Stimulated activated CD8-positive, alpha-beta memory T cell treated with anti-CD3 and anti-CD28 coated beads, Interleukin-4, amount 100 ng/mL, for 1 hour (primary cell): ENCODE measurements at places on chromosomes 7 and 10.

- DNase-seq, result no peak
These were observed 293.5 kb upstream of the IGFBP3 start for GRCh38 chr7:46214526-46214925.

DNA sequence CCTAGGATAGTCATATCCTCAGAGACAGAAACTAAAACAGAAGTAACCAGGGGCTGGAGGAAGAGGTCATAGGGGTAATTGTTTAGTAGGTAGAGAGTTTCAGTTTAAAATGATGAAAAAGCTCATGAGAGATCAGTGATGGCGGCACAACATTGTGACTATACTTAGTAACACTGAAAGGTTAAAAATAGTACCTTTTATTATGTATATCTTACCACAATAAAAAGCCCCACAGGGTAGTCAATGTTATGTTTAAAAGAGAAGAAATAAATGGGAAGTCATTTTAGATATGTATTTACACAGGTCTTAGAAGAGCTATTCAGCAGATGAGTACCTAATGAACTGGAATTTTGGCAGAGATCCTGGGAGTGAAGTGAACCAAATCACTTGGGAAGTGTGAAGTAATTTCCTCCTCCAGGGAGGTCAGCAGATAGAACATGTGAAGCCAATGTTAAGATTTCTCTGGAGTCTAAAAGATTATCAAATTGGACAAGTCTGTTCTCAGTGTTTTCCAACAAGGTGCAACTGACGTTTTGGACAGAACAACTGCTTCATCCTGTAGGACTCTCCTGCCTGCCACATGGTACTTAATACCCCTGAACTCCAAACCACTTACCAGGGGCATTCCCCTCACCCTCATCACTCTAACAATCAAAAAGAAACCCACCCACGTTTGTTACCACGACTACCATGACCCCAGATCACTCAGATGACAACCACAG is 6.4 kb downstream of the CDCA7L start:
- DNase-seq, result no peak

- no peak for DNase-seq
These were observed 6.7 kb upstream of the FAM180A start for GRCh38 chr7:135755351-135755753.

GRCh38 chr7:126411821-126412383 is 840.8 kb downstream of the GRM8 start:
- no peak for DNase-seq

DNA sequence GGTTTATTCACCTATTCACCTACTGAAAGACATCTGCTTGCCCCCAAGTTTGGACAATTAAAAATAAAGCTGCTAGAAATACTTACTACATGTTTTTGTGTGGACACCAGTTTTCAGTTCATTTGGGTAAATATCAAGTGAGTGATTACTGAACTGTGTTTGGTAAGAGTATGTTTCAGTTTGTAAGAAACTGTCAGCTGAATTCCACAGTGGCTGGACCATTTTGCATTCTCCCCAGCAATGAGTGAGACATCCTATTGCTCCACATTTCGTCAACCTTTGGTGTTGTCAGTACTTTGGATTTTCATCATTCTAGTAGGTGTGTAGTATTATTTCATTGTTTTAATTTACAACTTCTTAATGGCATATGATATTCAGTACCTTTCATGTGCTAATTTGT is 17.4 kb upstream of the IKZF1 start:
- no peak for DNase-seq

- DNase-seq, result no peak
These were observed 6.7 kb downstream of the PON3 start for GRCh38 chr7:95389516-95389915.

GRCh38 chr10:131207176-131207575 is 104.3 kb downstream of the TCERG1L start:
- no peak for DNase-seq

DNA sequence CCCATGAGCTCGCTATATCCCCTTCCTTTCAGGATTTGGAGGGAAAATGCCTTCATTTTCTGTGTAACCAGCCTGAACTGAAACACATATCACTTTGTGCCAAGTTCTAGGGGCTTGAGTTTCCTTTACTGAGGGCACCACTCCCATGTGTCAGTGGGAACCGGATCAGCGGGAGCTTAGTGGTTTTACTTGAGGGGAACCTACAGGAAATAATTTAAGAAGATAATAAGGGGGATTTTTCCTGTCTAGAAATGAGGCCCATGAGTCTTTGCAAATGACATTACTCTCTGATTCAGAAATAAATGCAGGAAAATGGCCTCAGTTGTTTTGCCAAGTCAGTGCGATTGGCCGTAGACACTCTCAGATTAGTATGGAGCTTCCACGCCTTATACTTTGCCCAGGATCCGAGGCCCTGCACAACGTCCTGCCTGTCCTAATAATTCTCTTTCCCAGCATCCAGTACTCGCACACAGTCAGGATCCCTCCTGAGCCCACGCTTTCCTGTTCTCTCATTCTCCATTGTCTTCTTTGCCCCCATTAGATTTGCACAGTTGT is 86.4 kb upstream of the LYZL1 start:
- no peak for DNase-seq

DNA sequence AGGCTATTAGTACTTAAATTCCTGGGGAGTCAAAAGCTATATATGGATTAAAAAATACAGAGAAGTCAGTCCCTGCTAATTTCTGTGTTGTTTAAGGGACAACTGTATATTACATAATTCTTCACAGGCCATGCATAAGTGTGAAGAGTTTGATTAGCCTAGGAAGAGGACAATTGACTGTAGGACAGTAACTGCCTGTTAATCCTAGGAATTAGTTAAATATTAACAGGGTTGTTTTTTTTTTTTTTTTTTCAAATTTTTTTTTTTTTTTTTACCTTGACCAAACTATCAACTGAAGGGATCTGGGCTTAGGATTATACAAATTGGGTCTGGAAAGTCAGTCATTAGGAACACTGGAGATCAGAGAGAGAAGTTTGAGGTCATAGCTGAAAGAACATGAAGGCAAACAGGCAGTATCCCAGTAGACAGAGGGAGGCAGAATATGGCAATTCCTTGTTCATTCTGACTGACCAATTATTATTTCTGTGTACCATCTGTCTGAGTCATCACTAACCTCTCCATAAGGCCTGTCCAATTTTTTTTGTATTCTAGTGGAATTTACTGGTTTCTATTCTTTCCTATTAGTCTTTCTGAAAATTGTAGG is 1139.2 kb downstream of the SORCS1 start:
- DNase-seq, result no peak

DNA sequence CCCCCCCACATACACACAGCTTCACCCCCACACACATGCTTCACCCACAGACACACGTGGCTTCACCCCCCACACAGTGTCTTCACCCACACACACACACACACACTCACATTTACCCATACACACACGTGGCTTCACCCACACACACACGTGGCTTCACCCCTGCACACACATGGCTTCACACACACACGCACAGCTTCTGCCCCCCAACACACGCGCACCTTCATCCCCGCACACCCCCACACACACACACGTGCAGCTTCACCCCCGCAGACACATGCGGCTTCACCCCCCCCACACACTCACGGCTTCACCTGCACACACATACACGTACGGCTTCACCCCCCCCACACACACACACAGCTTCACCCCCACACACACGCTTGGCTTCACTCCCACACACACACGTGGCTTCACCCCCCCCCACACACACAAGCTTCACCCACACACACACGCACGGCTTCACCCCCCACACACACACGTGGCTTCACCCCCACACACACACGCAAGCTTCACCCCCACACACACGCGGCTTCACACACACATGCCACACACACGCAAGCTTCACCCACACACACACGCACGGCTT is 82.4 kb downstream of the NKX6-2 start:
- no peak for DNase-seq

DNA sequence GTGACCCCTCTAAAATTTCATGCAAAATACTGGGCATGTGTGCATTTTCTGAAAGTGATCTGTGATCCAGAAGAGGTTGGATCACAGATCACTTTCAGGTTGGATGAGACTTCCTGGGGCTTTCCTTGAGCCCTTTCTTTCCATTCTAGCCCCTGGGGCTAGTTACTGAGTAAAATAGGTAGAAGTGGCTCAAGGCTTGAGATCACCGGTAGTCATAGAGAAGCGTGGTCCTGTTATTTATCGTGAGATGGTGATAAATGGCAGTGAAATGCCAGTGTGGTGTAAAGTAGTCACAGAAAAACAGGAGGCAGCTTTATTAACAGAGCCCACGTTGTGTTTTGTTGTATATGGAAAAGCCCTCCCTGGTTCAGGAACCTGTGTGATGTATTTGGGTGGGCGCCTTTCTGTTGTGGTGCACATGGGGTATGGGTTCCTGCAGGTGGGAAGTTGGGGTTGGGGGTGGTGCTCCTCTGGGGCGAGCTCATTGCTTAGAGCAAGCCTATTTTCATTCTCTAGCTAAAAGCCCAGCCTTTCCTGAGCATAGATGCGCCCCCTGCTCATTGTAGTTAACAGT is 34.0 kb upstream of the SH2D4B start:
- DNase-seq, result no peak

GRCh38 chr10:128124813-128125403 is 1.3 kb downstream of the MKI67 start:
- no peak for DNase-seq

DNA sequence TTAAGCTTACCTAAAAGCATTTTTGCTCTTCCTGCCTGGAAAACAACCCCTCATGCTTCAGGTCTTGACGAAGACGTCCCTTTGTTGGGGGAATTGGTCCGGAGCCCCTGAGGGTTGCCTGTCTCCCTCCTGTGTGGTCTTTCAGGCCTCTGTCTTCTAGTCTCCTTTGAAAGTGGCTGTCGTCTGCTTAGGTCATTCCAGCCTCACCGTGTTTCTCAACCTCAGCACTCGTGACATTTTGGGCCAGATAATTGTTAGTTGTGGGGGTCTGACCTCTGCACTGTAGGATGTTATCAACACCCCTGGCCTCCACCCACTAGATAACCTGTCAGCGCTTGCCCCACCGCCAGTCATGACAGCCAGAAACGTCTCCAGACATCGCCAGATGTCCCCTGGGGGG is 219.1 kb downstream of the TCF7L2 start:
- no peak for DNase-seq

GRCh38 chr7:106813705-106814305 is 51.3 kb upstream of the PIK3CG start:
- DNase-seq, result no peak

DNA sequence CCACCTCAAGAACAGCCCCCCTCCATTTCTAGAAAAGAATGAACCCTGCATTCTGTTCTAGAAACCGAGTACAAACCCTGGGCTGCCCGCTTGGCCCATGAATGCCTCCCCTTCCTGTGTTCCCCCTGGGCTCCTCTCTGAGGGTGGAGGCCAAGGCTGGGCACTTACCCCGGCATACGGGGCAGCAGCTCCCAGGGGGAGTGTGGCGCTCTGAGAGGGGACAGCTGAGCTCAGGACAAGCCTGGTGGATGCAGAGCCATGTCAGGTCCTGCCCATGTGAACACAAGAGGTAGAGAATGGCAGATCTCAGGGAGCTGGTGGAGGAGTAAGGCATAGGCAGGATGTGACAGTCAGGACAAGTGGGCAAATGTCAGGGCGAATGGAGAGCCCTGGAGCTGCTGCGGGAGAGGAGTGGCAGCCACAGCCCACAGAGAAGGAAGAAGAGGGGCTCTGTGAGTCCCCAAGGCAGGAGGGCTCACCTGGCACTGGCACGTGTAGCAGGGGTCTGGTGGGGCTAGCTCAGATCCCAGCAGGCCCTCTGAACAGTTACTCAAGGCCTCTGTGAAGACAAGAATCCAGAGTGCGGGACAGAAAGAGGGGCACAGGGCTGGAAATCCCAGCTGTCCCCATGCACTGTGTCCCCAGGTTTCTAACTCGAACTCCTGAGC is 18.9 kb downstream of the ATP6V1F start:
- no peak for DNase-seq

GRCh38 chr10:24255881-24256311 is 47.0 kb downstream of the KIAA1217 start:
- DNase-seq, result no peak

DNA sequence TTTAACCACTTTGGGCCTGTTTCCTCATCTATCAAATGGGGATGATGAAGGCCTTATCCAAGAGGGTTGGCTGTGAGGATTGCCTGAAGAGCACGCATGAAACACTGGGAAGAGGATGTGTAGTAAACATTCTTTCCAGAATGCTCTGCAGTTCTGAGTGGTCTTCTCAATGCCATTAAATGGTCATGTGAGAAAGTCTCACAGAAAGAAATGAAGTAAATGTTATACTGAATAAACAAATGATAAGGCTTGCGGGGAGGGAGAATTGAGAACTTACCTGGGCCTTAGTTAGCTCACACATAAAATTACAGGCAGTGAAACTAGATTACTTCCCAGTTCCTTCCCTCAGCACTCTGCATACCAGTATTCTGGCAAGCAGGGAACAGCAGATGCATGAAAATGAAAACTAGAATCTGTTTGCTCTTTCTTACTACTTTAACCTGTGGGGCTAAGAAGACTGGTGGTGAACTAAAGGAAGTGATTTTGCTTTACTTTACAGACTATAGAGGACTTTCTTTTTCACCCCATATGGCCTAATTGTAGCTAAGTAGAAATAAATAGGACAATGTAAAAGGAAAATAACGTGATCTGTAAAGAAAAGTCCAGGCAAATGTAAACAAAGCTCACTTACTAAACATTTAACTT is 135.3 kb upstream of the CCDC6 start:
- DNase-seq, result no peak

DNA sequence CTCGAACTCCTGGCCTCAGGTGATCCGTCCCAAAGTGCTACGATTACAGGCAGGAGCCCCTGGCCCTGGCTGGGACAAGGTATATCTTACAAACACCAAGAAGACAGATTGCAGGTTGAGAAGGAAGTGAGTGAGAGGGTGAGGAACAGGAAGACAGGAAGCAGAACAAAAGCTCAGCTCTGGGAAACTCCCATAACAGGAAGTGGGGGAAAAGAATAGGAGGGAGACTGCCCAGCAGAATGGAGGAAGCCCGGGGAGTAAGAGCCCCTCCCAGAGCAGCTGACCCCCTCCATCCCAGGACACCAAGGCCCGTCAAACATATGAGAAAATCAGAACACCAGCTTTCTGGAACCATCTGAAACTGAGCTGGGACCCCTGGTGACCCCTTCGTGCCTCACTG is 2.9 kb downstream of the TECPR1 start:
- DNase-seq, result no peak

- DNase-seq, result no peak
These were observed 154.2 kb upstream of the PRKCQ start for GRCh38 chr10:6734286-6734685.

- DNase-seq, result no peak
These were observed 10.8 kb downstream of the STAMBPL1 start for GRCh38 chr10:88890681-88891381.

DNA sequence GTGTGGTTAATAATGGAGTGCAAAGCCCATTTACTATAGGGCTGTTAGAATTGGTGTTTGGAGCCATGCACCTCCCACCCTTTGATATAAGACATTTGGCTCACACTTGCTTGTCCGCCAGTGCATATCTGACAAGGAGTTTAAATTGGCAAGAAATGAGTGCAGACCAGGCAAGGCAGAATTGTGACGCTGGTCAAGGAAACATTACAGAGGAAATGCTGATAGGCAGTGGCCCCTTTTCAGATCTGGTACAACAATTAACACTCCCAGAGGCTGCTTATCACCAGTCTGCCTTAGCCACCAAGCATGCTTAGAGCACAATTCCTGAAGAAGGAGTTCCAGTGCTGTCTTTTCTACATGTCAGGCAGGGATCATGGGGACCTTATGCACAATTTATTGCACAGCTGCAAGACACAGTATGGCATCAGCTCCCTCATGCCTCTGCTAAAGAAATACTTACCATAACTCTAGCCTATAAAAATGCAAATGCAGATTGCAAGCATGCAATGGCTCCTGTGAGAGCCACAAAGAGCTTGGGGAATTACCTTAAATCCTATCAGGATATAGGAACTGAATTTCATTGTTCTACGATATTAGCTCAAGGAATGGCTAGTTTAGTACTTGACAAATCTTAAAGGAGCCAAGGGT is 35.2 kb downstream of the OR13A1 start:
- no peak for DNase-seq
